ENCODE measurements at places on chromosomes 6 and 20. TPM values are rescaled to one million over a fixed set of nuclear protein-coding genes. Genes with fewer than 3 reads are reported as not detected.
A peak's percentile ranks its signal among the peaks of the same experiment; 100 is the strongest.

The PLEKHG1 gene
- 1.1 TPM for total RNA-seq

The MDC1 gene
- 79.0 TPM for total RNA-seq

The VNN1 gene
- not detected for total RNA-seq

The CLDN20 gene
- not detected for total RNA-seq

The LY6G6D gene
- total RNA-seq, result not detected

The ADAM33 gene
- 3.0 TPM for total RNA-seq

- H3K27me3 ChIP-seq, result peaks cover 2% of the 10 kb centered on the region
- H3K27ac ChIP-seq, result no peak overlapping the region
- H3K4me1 ChIP-seq, result peaks cover 9% of the 10 kb centered on the region
- DNase-seq, result peak; percentile 70
Observed at GRCh38 chr20:4136078-4136966, 121.0 kb upstream of the RNF24 start.

- H3K27ac ChIP-seq, result no peak overlapping the region
- H3K4me1 ChIP-seq, result no peaks in the 10 kb centered on the region
- H3K27me3 ChIP-seq, result no peaks in the 10 kb centered on the region
- no peak overlapping the region for H3K4me3 ChIP-seq
Observed at GRCh38 chr6:19322691-19323485, 514.3 kb upstream of the ID4 start.

GRCh38 chr6:155212616-155213380, 51.0 kb upstream of the CLDN20 start:
- no peaks in the 10 kb centered on the region for H3K4me1 ChIP-seq
- no peak for DNase-seq
- no peak overlapping the region for H3K4me3 ChIP-seq
- H3K27me3 ChIP-seq, result no peaks in the 10 kb centered on the region

DNA sequence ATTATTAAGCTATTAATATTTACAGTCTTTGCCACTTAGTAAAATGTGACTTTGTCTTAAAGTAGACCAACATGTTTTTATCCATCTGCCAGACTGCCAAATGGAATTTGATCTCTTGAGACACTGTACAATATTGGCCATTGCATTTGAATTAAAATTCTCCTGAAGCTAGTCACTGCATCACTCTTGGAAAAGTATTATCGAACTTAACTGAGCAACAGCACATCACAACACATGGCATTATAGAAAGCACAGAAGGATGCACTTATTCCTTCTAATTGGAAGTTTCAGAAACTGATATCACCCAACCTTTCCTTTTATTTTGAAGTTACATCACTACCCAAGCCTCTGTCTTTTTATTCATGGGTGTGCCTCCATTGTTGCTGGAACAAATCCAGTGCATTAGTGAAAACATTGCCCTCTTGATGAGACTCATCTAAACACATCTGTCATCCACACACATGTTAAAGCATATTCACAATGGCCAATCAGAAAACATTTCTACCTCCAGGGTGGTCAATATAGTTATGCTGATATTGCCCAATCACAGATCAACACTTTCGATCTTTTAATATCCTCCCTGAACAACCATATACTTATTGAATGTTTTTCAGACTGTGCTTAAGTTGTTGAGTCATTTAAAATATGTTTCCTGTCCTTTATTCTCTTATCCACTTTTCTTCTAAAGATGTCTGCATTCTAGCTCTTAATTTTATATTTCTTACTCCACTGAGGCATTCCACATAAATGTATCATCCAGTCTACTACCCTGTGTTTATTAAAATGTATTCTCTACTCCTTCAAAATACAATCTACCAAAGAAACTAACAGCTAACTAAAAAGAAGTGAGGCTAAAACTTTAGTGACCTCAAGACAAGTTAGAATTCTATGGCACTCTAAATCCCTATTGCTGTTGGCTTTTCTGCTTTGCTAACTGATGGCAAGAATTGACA, 535.0 kb downstream of the RFPL4B start:
- H3K4me1 ChIP-seq, result no peaks in the 10 kb centered on the region
- no peak for DNase-seq
- no peak overlapping the region for H3K4me3 ChIP-seq
- no peaks in the 10 kb centered on the region for H3K36me3 ChIP-seq

DNA sequence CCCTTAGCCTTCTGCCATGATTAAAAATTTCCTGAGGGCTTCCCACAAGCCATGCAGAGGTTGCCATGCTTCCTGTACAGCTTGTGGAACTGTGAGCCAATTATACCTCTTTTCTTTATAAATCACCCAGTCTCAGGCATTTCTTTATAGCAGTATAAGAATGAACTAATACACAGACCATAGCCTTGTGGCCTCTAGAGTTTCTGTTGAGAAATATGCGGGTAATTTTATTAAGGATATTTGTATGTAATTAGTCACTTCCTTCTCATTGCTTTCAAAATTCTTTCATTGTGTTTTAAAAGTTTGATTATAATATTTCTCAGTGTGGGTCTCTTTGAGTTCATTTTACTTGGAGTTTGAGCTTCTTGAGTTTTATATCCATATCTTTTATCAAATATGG, 484.9 kb downstream of the COL12A1 start:
- no peaks in the 10 kb centered on the region for H3K27me3 ChIP-seq
- H3K27ac ChIP-seq, result no peak overlapping the region
- no peaks in the 10 kb centered on the region for H3K4me1 ChIP-seq
- no peak for DNase-seq

GRCh38 chr6:75600768-75601167, 912 bp upstream of the SENP6 start:
- H3K4me1 ChIP-seq, result no peaks in the 10 kb centered on the region
- H3K36me3 ChIP-seq, result peaks cover 12% of the 10 kb centered on the region
- H3K27me3 ChIP-seq, result no peaks in the 10 kb centered on the region
- DNase-seq, result no peak

DNA sequence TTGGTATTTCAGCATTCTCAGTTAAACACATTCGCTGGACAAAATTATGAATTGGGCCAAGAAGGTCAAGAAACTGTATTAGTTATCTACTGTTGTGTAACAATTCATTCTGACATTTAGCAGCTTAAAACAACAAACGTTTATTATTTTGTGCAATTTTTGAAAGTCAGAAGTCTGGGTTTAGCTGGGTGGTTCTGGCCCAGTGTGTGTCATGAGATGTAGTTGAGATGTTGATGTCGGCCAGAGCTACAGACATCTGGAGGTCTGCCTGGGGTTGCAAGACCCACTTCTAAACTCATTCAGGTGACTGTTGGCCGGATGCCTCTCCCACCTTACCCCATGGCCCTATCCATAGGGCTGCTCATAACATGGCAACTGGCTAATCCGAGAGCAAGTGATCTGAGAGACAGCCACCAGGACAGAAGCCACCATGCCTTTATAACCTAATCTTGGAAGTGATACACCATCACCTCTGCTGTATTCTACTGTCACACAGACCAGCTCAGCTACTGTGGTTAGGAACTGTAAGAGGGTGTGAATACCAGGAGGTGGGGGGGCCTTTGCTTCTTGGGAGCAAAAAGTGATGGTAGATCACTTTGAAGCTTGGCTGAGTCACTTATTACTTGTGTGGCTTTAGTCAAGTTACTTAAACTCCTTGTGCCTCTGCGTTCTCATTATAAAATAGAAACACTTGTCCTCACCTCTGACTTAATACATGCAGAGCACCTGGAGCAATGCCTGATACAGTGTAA, 217.0 kb upstream of the MYLIP start:
- peak; percentile 70 for DNase-seq
- no peak overlapping the region for H3K4me3 ChIP-seq
- H3K27me3 ChIP-seq, result no peaks in the 10 kb centered on the region
- peaks cover 4% of the 10 kb centered on the region for H3K4me1 ChIP-seq

- no peak overlapping the region for H3K27ac ChIP-seq
- no peak for DNase-seq
- H3K4me1 ChIP-seq, result no peaks in the 10 kb centered on the region
- no peak overlapping the region for H3K4me3 ChIP-seq
- H3K27me3 ChIP-seq, result no peaks in the 10 kb centered on the region
Observed at GRCh38 chr20:17816804-17817587, 117.2 kb downstream of the BANF2 start.

- no peaks in the 10 kb centered on the region for H3K27me3 ChIP-seq
- H3K4me3 ChIP-seq, result no peak overlapping the region
- H3K4me1 ChIP-seq, result no peaks in the 10 kb centered on the region
Observed at GRCh38 chr6:150466196-150466595, 97.4 kb downstream of the IYD start.
